ENCODE measurements at places on chromosomes 16 and 17.

DNA sequence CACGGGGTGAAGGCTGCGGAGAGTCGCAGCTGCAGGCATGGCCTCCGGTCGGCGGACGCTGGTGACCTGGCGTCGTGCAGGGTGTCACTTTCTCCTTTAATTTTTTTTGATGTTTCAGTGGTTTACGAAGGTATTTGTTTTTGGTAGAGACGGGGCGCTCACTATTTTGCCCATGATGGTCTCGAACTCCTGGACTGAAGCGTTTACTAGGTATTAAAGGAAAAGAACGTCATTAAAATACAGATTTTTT, 17.1 kb downstream of the ZNF213 start:
- DNase-seq = no peak

DNA sequence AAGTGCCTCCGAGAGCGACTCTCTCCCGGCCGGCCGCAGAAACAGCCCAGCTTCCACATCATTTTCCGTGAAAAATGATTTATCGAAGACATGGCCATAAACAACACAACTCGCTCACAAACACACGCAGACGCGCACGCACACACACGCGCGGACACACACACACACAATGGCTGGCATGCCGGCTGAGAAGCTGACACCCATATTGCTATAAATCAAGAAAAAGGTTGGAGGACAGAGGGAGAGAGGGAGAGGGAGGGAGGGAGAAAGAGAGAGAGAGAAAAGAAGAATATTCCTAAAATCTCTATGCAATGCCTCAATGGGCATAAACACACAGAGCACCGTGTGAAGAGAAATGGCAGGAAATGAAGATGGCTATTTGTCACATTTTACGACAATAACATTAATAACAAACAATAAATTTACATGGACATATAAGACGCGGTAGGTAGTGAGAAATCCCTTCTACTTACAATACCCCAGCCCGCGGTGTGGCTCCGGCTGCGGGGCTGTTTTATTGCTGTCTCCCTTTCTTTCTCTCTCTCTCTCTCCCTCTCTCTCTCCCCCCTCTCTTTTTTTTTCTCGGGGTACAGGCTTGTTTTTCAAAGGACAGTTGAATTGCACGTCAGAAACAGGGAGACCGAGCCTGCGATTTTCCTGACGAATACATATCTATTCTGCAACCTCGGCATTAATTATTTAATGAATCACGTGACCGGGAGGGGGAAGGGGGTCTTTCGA, 9.5 kb downstream of the HOXB4 start:
- DNase-seq = no peak

- peak; percentile 99 for DNase-seq
These were observed at the start of gene FBRS for GRCh38 chr16:30657866-30658730. Gene FBRS (plus strand): TSS chr16:30658431. CDS start chr16:30659519, 1,088 bp downstream.

GRCh38 chr17:43961954-43962353, 8.2 kb upstream of the PYY start:
- no peak for DNase-seq

- DNase-seq = no peak
These were observed 1.9 kb upstream of the MLLT6 start for GRCh38 chr17:38702916-38703741.

DNA sequence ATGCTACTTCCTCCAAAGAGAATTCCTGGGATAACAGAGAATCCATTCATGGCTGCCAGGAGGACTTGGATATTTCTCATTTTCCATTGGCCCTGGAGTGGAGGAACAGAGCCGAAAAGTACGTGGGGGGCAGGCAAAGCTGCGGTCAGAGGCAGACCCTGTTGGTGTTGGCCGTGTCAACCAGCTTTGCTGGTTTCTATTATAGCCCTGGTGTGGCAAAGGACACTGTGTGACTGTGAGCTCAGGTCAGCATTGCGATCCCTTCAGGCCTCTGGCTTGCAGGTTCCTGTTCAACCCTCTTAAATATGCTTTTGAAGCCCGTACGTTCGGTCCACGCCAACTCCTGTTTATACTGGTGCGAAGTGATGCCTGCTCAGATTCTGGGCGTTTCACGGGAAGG, 596.2 kb downstream of the MAF start:
- DNase-seq = no peak

- no peak for DNase-seq
These were observed 9.8 kb upstream of the CTCF start for GRCh38 chr16:67552476-67552875.

DNA sequence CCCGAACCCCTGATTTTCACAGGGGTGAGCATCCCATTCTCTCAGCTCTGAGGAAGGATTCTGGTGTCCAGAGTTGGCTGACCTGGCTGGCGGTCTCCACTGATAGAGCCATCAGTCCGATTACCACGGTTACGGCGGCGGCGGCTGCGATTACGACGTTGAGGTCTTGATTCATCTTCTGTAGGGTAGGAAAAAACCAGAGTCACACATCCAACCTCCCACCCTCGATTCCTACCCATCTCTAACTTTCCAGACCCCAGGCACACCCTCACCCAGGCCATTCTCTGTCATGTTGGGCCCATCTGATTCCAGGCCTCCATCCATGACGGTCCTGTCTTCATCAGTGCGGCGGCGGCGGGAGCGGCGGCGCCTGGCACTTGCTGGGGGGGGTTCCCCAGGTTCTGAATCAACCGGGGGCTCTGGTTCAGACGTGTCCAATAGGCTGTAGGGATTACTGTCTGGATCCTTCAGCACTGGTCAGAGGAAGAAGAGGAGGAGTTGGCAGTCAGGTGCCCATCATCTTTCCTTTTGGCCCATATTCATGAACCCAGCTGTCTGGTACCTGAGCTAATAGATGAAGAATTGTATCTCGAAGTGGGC, 2.6 kb upstream of the SOX15 start:
- DNase-seq = no peak

DNA sequence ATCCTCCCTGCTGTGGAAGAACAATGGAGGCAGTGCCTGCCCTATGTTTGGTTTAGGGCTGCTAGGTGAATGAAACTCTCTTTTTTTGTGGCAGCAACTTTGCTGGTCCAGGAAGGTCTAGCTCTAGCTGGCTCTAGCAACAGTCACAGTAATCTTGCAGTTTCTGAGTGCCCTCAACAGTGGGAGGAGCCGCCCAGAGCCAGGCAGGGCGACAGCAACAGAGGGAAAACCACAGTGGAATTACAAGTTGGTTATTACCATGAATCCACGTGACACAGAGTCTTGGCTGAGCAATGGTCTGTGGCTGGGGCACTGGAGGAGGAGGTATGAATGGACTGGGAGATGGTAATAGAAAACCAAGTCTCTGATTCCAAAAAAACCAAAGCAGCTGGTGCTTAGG, 10.3 kb downstream of the HSPB9 start:
- DNase-seq = no peak

GRCh38 chr17:44183024-44183423, 3.7 kb upstream of the TMUB2 start:
- DNase-seq = no peak

DNA sequence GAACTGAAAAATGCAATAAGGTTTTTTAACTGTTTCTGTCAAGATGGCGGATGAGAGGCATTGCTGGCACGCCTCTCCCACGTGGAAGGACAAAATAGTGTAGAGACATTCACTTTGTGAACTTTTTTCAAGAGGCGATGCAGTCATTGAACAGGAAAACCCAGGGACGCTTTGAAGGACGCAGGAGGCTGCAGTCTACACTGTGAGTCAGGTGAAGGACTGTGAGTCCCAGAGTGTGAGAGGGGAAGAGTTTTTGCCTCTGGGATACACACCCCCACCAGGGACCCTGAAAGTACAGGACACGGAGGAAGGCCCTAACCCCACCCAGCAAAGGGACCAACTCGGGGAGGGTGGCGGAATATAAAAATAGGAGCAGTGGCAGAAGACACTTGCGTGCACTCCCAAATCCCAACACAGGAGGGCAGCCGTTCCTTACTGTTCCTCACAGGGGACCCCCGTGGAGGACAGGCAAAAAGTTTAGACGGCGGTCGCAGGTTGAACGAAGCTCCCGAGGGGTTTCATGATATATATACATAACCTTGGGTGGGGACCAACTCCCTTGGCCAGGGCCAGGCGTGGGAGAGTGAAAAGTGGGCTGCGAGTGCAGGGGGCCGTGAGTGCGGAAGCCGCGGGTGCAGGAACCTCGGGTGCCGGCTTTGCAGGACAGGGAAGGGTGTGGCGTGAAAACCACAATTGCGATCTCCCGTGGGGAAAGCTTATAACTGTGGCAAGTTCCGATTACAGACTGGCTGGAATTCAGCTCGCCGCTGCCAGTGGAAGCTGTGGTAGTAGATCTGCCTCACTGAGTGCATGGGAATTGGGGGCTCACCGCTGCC, 82.0 kb upstream of the ALOX12 start:
- DNase-seq = no peak

DNA sequence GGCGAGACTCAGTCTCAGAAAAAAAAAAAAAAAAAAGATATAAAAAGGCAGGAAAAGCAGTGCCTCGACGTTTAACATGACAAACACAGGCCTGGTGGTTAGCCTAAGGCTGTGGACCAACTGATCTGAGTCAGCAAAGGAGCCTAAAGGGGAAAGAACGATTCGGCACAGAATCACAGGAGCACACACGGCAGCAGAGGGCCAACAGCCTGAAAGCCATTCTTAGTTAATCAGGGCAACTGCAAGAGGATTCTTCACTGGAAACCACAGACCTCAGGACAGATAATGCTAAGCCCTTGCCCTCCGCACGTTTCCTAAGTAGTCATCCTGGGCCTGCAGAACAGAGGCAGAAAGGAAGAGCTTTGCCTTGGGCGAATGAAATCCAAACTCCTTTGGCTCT, 14.7 kb downstream of the TMEM11 start:
- no peak for DNase-seq

DNA sequence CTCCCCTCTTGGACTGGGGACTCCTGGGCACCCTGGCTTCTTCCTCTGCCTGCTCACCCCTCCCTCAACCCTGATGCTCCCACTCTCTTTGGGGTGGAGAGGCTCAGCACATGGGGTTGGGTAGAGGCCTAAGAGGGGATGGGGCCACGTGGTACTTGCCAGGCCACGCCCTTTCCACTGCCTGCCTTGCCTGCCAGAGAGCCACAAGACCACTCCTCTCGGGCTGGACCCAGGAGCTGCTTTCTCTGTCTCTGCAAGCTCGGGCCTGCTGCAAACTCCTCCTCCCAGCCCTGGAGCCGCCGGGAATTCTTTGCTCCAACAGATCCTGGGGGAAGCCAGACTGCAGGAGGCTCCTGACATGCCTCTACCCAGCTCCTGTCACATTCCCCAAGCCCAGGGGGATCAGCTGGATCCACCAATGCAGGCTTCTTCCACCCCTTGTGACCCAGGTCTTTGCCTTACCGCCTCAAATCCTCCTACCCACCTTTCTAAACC, 11.8 kb downstream of the DLX4 start:
- DNase-seq = no peak

GRCh38 chr16:22634954-22635353, 124.3 kb downstream of the NPIPB5 start:
- DNase-seq = no peak

- no peak for DNase-seq
These were observed 559 bp upstream of the NXPH3 start for GRCh38 chr17:49574945-49575678.

DNA sequence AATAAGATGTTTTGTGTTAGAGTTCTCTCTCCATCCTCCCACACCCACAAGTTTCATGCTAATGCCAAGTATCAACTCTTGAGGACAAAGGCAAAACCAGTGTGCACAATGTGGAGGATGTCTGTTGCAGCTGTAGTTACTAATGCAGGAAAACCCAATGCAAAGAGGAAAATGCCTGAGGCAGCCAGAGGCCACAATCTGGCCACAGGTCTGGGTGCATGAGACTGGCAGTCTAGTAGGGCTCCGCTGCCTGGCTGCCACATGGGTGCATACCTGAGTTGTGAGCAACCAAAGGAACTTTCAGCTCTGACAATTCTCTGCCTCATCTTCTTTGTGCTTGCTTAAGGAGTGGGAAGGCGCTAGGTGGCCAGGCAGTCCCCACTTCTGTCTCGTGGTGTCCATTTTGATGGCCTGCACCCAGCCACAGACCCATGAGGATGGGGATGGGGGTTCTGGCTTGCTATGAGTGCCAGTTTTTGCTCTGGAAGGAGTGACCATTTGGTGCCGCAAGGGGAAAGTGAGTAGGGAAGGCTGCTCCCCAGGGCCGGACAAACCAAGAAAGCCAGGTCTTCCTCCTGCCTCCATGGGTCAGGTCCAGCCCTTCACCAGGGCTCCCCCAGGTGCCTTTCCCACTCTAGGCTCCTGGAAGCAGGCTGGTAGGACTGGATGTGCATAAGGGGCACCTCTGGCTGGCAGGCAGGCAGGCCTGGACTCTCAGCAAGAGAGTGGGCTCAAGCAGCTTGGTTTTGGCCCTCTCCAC, 4.2 kb upstream of the GFOD2 start:
- no peak for DNase-seq

DNA sequence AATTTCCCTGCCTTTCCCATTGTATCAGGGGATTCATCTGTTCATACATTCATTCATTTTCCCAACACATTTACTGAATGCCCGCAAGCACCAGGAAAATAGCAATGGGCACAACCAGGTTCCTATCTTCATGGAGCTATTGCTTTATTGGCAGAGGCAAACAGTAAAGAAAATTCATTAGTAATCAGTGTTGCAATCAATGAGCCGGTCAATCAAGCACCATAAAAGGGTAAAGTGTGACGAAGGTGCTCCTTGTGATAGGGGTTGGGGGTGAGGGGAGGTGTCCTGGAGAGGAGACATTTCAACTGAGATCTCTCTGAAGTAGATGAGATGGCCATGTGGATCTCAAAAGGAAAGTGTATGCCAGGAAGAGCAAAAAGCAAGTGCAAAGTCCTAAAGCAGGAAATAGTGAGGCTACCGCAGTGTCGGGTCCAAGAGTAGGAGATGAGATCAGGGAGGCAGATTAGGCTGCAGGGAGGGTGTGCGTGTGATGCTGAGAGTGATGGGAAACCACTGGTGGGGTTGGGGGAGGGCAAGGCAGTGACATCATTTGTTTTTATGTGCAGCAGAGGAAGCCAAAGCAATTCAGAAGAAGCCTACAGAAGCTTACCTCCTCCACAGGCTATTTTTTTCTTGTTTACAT, 28.4 kb downstream of the CDH13 start:
- peak; percentile 77 for DNase-seq

GRCh38 chr17:6521586-6521985, 34.8 kb downstream of the PITPNM3 start:
- no peak for DNase-seq

- DNase-seq = no peak
These were observed 33.0 kb downstream of the STAT3 start for GRCh38 chr17:42354956-42355843.

GRCh38 chr16:17377360-17378324, 93.1 kb downstream of the XYLT1 start:
- no peak for DNase-seq

DNA sequence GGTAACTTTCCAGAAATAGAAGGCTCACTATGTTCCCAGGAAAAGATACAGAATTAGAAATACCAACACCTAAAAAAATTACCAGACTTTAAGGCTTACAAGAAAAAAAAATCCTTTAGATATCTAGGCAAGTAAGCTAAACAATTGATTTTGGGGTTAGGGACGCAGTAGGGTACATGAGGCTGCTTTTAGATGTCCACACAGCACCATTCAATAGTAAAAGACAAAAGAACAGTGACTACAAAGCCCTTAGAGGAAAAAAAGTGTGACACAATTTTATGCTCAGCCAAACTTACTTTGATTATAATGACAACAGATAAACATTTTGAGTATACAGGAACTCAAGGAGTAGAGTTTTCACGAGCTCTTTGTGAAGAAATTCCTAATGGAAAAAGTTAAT, 29.9 kb downstream of the METTL16 start:
- no peak for DNase-seq

GRCh38 chr17:78889531-78889930, 13.5 kb downstream of the CEP295NL start:
- no peak for DNase-seq

Measured in HS-27A (cell line).